ENCODE measurements at places on chromosomes 7 and 10. TPM values are rescaled to one million over a fixed set of nuclear protein-coding genes. Genes with fewer than 3 reads are reported as not detected.

EXOC6 gene
- total RNA-seq, result 15.9 TPM

SFTPA1 gene
- total RNA-seq, result not detected

CLCN1 gene
- total RNA-seq, result not detected

EBF3 gene
- 16.5 TPM for total RNA-seq

HIBADH gene
- 93.5 TPM for total RNA-seq

FAM241B gene
- total RNA-seq, result 0.29 TPM

PNLIPRP2 gene
- total RNA-seq, result not detected

PTPRZ1 gene
- total RNA-seq, result 1.0 TPM

FBXO24 gene
- 0.33 TPM for total RNA-seq

SYT15 gene
- 0.15 TPM for total RNA-seq

HOXA3 gene
- 3.0 TPM for total RNA-seq

DYDC2 gene
- total RNA-seq, result not detected

SH2D4B gene
- not detected for total RNA-seq

PLAC9 gene
- total RNA-seq, result 15.5 TPM

PLEKHA8 gene
- total RNA-seq, result 13.4 TPM

Data from smooth muscle cell of trachea (primary cell).